ENCODE measurements at places on chromosomes 4 and X.

DNA sequence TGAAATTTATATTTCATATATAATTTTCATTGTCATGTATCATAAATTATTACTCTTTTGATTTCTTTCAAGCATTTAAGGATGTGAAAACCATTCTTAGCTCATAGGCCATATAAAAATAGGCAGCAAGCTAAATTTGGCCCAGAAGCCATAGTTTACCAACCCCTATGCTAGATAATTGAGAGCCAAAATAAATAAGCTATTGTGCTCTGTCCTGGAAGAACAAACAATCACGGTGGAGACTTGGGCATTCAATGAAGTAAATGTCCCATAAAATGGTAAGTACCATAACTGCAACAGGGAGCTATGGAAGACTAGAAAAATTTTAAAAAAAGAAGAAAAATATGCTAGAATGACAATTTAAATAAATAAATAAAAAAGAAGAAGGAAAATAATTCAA is 60.9 kb upstream of the PACRGL start:
- no peak for DNase-seq

- no peak for DNase-seq
Measured at GRCh38 chr4:15238720-15239119, 189.1 kb upstream of the C1QTNF7 start.

DNA sequence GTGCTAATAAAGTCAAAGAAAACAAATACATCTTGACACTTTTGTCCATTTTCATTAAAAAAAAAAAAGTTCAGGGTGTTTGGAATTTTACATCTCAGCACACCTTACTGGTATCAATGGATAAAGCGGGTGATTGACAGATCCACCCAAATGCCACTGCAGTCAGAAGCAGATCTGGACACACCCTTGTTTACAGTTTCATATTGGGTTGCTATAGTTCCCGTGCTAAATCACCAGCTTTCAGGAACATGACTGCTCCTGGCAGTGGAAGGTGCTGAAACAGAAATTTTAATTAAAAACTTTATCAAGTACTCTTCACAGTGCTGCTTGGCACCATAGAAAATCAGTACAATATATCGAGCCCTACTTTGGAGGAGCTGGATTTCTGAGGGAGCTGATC is 116.3 kb downstream of the STOX2 start:
- no peak for DNase-seq

- DNase-seq: no peak
Measured at GRCh38 chr4:11483046-11483445, 54.4 kb upstream of the HS3ST1 start.

Measured in activated CD8-positive, alpha-beta memory T cell treated with anti-CD3 and anti-CD28 coated beads for 1 hour (primary cell).